GF-D8 (cell line): ENCODE measurements at places on chromosomes 1 and 21.

DNA sequence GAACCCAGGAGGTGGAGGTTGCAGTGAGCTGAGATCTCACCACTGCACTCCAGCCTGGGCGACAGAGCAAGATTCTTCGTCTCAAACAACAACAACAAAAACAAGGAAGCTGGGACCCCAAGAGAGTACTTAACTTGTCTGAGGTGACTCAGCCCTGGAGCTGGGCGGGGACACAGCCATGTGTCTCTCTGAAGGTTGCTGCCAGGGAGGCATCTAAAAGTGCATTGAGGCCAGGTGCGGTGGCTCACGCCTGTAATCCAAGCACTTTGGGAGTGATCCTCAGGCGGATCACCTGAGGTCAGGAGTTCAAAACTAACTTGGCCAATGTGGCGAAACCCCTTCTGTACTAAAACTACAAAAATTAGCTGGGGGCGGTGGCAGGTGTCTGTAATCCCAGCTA lies 7.7 kb downstream of the IFI6 start:
- DNase-seq, result no peak

GRCh38 chr21:34582506-34583150 lies 32.3 kb downstream of the RCAN1 start:
- DNase-seq, result peak; percentile 33

DNA sequence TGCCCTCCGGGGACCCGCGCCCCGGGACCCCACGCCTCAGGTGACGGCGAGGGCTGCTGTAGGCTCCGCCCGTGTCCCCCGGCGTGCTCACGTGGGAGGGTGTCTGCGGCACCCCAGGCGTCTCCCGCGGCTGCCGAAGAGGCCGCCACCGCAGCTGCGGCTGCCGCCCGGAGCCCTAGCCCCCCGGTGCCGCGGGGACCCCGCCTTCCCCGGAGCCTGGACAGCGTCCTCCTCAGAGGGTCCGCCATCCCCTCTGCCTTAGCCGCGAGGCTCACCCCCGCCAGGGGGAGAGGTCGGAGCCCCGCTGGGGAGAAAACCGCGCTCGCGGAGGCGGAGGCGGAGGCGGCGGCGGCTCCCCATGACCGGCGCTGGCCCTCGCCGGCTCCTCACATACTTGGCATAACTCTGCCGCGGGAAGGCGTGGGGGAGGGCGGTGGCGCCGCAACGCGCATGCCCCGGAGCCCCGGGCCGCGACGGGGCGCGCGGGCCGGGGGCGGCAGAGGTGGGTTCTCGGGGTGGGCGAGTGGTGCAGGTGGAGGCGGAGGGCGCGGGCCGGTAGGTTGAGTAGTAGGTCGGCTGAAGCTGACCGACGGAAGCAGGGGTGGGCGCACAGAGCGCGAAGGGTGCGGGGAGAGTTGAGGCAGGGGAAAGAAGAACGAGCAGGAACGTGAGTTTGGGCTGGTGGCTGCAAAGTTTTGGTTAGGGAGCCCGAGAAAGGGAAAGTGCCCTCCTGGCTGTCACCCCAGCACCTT lies 700 bp upstream of the SYDE2 start:
- no peak for DNase-seq

GRCh38 chr1:64676386-64676785 lies 68.5 kb upstream of the RAVER2 start:
- no peak for DNase-seq

DNA sequence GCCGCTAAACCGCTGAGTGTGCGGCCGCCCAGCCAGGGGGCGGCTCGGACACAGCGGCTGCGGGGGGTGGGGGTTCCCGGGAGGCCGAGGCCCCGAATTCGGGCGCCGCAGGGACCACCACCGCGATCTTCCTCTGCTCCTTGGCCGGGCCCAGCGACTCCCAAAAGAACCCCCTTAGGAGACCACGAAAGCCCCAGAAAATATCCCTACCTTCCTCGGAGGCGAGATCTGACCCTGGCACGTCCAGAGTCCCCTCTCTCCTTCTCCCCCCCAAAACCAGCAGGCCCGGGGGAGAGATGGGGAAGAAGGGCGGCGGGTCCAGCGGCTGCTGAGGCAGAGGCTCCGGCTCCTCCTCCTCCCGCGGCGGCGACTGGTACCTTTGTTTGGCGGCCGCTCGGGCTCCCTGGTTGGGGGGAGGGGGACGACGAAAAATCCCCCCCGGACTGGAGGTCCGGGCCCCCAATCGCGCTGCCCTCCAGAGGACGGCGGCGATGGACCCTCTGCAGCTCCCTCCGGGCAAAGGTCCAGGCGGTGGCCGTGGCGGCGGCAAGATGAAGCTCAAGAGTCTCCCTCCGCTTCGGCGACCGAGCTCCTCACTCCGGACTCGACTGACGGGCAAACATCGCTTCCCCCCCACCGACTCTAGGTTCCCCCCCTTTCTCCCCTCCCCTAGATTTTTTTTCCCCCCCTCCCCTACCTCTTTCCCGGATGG lies at the start of gene ARID4B:
ARID4B (minus strand) TSS at position 621 of the 712 bp plus-strand sequence. CDS start 1,260 bp downstream, outside the sequence.
- no peak for DNase-seq

DNA sequence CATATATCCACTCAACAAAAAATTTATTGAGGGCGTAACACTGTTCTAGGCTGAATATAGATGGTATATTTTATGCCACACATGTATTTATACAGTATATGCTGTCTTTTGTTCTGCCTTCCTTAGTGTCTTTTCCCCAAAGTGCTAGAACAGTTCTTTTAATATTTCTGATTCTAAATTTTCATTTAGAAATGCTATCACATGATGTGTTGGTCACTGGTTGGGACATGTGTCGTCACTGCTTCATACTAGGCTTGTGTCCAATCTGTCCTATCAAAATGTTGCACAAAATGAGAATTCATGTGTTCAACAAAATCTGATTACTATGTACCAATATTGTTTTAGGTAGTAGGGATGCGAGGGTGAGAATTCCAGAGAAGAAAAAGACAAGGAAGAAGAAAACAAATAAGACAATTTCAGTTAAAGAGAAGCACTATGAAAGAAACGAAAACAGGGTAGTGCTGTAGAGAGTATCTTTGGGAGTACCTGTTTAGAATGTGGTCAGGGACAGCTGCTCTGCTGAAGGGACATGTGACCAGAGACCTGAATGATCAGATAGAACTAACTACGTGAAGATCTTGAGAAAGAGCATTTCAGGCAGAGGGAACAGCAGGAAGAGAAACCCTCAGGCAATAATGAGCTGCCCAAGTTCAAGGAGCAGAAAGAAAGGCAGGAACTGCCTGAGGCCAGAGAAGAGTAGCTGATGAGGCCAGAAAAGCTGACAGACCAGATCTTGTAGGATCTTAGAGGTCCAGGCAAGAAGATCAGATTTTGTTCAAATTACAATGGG lies 1.3 kb downstream of the KMO start:
- DNase-seq, result no peak
